Frontal cortex (tissue), 4 donors: ENCODE measurements at places on chromosomes 5 and 9.

DNA sequence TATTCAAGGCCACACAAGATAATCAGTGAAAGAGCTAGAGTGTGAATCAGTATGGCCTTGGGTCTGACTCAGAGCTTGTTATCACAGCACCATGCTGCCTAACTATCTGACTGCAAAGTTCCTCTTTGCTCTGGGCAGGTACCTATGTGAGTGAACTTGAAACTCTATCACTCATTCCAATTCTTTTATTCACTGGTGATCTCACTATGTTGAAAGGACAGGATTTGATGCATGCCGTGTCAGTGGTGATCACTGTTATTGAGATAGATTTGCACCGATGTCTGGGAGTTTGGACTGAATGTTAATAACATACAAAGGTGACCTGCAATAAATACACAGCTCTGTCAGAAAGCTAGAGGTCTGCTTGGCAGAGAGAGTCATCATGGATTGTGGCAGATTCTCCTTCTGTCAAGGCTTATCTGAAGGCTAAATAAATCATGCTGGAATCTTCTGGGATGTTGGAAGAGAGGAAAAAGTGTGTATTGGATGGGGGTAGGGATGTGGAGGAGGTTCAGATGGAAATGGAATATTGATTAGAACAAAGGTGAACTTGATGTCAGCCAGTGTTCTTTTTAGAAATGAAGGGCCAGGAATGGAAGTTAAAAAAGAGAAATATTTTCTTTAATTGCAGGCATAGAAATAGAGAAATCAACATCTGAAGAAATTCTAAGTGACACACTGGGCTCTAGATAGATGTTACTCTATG lies 91.8 kb upstream of the TNC start:
- DNase-seq, result no peak

DNA sequence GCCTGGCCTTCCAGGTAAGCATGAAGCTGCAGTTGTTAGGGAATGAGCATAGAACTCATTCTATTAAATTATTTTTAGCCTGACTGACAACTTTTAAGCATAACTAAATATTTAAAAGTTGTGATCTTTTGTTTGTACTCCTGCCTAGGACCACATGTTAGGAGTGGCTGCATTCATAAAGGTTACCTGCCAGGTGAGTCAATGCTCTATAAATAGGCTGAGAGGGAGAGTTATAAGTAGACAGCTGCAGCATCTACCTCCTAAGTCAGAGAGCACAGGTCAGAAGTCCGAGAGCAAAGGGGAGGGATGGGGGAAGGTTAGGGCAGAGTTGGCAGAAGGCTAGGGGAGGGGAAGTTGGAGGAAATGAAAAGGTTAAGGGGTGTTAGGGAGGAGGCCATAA lies 292.4 kb upstream of the TLE4 start:
- DNase-seq, result no peak

DNA sequence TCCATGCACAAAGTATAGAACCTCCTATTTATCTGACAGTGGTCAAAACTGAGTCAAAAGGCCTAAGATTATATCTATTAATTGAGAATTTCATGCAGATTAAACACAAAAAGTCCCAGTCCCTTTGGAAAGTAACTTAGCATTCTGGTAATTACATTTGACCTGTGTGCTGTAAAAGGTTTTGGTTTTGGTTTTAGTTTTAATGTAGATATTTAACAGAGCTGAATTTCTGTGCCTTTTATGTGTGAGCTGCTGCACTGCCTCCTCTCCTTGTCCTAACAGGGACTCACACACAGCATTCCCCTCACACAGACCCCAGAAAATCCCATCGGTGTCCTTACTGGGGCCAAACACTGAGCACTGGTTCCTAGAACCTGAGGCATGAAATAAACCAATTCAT lies 31.0 kb upstream of the FSD1L start:
- no peak for DNase-seq

DNA sequence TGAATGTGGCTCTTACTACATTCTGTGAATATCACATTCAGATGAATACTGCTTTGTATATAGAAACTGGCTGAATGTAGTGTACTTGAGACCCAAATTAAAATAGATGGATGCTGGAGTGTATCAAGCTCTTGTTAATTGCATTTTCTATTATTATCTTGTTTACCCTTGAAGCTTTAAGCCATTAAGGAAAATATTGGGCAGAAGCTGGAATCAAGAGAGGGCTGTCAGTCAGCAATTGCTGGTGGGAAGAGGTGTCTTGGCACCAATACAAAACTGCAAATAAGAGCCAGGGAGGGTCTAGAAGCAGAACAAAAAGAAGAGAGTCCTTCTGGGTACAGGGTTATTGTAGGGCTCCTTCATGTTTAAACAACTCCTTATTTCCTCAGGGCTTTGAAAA lies 38.8 kb downstream of the MUSK start:
- no peak for DNase-seq

GRCh38 chr5:176144508-176144907 lies 93.7 kb upstream of the SIMC1 start:
- no peak for DNase-seq

- no peak for DNase-seq
Measured at GRCh38 chr5:116296335-116297072, 211.7 kb downstream of the COMMD10 start.

DNA sequence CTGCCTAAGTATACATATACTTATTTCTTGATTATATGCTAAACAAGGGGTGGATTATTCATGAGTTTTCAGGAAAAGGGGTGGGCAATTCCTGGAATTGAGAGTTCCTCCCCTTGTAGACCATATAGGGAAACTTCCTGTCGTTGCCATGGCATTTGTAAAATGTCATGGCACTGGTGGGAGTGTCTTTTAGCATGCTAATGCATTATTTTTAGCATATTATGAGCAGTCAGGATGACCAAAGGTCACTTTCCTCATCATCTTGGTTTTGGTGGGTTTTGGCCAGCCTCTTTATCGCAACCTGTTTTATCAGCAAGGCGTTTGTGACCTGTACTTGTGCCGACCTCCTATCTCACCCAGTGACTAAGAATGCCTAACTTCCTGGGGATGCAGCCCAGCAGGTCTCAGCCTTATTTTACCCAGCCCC lies 80.9 kb downstream of the ALDH7A1 start:
- no peak for DNase-seq

DNA sequence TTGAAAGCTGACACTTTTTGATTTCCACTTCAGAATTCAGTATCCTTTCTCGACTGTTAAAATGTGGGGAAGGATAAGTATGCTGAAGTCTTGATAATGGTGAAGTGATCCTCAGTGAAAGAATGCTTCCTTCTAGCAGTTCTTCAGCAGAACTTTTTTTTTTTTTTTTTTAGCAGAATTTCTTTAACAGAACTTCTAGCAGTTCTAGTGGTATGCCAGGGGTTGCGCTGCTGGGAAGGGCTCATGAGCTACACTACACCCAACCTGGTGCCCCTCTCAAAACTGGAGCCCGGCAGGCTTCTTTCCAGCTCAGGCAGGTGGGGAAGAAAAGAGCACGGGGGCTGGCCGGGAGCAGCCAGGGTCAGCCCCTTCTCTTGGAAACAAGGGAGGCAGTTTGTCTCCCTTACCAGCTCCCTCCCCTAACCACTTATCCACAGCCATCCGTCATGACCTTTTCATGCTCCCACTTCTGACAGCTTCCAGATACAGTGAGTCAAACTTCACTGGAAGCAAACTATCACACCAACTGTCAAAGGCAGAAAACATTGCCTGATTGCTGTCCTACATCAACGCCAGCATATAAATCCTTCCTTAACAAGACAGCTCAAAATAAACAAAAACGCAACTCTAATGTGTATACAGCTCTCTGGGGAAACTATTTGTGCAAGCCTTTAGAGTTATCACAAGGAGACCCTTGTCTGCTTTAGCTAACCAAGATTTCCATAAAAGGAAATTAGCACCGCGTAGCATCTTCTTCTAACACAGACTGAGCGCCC lies 211.5 kb downstream of the GAPVD1 start:
- no peak for DNase-seq

DNA sequence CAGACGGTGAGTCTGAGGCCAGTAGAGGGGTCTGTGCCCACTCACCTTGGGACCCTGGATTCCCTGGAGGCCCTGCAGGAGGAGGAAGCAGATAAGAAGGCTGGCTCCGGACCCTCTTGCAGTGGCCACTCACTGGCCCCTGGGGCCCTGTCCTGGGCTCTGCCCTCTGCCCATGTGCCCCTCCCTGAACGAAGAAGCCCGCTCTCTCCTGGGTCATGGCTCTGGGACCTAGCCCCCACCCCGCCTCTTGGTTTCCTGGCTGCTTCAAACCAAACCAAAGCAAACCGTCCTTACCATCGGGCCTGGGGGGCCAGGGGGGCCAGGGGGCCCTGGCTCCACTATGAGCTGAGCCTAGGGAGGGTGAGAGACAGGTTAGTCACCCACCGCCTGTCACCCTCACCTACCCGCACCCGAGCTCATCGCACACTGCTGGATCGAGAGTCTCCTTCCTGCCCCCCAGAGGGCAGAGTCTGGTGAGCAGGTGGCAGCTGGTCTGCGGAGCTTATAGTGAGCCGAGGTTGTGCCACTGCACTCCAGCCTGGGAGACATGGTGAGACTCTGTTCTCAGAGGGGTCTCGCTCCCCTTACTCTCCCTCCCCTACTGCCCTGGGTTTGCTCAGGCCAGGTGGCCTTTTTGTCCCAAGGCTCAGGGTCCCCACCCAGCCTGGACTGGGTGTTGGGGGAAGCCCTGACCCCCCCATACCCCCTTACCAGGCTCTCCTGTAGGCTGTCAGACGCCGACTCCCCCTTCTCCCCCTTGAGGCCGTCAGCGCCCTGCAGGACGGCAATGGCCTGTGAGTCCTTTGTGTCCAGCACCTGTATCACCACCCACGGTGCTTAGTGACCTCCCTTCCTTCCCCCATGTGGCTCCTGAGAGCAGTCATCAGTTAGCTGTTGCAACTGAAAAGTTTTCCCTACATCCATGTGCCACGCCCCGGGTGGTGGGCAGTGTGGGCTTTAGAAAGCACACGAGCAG lies 15.2 kb upstream of the PHYKPL start:
- no peak for DNase-seq

DNA sequence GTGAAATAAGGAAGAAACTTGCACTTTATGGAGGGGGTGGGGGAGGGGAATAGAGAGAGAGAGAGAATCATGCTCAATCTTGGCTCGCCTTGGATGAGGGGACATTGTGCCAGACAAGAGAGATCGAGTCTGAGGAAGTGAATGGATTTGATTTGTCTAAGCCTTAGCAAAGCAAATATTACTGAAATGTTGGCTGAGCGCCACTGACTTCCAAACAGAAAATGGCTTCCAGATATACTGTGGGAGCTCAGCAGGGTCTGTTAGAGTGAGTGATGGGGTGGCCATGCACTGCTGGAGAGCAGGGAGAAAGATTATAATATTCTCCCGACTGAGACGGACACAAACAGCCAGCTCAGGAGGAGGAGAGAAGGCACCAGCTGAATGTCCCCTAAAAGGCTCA lies 34.5 kb downstream of the BRINP1 start:
- no peak for DNase-seq

- no peak for DNase-seq
Measured at GRCh38 chr5:138024117-138024516, 8.8 kb downstream of the FAM13B start.

DNA sequence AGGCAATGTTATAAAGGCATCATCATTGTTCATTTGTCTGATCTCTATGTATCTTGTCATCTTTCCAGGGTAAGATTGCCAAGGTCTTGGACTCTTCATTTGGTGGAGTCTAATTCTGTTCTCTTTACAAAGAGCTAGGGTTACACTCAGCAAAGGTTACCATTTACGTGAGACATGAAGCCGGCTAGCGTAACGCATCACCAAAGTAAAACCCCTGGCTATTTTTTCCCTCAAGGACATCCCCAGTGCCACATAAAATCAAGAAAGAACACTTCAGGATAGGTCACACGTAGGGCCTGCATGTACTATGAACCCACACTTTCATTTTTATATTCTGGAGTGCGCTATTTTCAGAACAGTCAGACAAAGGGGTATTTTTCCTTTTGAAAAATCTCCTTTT lies 20.0 kb upstream of the MYOT start:
- DNase-seq, result no peak

DNA sequence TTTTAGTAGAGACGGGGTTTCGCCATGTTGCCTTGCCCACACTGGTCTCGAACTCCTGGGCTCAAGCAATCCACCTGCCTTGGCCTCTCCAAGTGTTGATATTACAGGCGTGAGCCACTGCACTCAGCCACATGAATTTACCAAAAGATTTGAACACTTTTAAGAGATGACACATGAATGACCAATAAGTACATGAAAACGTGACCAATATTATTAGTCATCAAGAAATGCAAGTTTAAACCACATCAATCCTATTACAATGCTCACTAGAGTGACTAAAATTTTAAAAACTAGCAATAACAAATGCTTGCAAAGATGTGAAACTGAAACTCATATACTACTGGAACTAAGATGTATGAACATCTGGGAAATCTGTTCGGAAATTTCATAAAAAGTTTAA lies 54.3 kb downstream of the NR6A1 start:
- DNase-seq, result no peak

- no peak for DNase-seq
Measured at GRCh38 chr9:94511955-94512265, 43.0 kb upstream of the PCAT7 start.

GRCh38 chr5:149636191-149636860 lies 55.0 kb downstream of the ARHGEF37 start:
- no peak for DNase-seq

DNA sequence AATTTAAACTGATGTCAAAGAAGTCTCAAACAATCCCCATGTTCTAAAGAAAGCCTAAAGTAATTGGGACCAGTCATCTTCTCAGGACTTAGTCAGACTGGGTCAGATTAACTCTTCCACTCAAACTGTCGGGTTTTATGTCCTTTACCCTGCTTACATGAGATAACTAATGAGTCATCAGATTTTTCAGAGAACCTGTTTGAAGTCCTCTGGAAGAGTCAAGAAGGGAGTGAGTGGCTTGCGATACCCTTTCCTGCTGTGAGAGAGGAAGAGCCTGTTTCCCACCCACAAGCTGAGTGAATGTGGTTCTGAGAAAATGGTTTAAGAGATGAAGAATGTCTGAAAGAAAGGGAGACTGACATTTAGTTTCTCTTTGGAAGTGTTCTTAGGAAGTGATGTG lies 1866.7 kb upstream of the C9orf72 start:
- no peak for DNase-seq

- DNase-seq, result no peak
Measured at GRCh38 chr5:93123127-93123526, 457.9 kb downstream of the NR2F1-AS1 start.

- DNase-seq, result no peak
Measured at GRCh38 chr5:77031891-77032290, 1.7 kb downstream of the AGGF1 start.

DNA sequence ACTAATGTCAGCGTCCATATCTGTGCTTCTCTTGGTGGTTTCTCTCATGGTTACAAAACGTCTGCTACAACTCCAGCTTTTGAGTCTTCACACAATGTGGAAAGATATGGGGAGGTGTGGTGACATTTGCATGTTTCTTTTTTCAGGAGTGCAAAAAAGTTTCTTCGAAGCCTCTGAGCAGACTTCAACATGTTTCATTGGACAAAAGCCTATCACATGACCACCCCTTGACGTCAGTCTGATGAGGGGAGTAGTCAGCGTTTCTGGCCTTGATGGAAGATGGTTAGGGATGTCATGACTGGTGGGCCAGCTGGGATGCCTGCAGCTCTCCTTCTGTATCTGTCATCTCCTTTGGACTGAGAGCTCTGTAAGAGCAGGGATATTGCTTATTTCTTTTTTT lies 61.4 kb downstream of the PTPDC1 start:
- DNase-seq, result no peak
